SJCRH30 (cell line): ENCODE measurements at places on chromosomes 3 and 15. TPM values are rescaled to one million over a fixed set of nuclear protein-coding genes. Genes with fewer than 3 reads are reported as not detected.

The CRELD1 gene
- total RNA-seq = 8.1 and 8.3 TPM in 2 replicates

The BFSP2 gene
- total RNA-seq = 0.41 TPM in 1 of 2 replicates, not detected in the other

The CHST2 gene
- 2.3 and 2.6 TPM in 2 replicates for total RNA-seq

The SAXO2 gene
- 0.10 and 0.46 TPM in 2 replicates for total RNA-seq

The ARL14 gene
- total RNA-seq = not detected in 2 replicates

The MUSTN1 gene
- 35.7 and 38.6 TPM in 2 replicates for total RNA-seq

The ZBED2 gene
- not detected in 2 replicates for total RNA-seq

The CDCP1 gene
- total RNA-seq = not detected in 2 replicates

The PLSCR2 gene
- total RNA-seq = not detected in 2 replicates

GRCh38 chr3:160851629-160852210 lies 95.7 kb downstream of the PPM1L start:
- DNase-seq = no peak

DNA sequence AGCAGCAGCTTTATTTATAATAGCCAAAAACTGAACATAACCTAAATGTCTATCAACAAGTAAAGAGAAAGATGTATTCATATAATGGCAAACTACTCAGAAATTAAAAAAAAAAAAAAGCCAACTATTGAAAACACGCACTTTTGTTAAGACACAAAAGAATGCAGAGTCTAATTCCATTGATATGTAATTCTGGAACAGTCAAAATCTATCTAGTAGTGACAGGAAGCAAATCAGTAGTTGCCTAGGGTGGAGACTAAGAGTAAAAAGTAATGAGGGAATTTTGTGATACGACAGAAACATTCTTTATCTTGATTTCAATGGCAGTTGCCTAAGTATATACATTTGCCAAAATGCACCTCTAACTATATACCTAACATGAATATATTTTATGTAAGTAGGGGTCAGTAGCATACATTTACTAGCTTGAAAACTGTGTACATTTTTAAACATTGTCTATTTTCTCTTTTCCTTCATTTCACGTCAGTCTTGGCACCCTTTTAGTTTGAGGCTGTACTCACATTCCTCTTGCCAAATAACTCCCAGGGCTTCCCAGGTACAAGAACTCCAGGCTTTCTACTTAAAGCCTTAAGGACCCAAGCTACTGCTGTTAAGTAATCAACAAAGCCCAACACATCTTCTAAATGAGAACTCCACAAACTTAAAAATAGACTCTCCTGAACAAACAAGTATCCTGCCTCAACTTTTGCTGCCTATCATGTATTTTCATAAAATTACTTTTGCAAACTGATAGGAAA lies 54.7 kb downstream of the ADAM10 start:
- no peak for DNase-seq

- no peak for DNase-seq
Observed at GRCh38 chr3:144643771-144644198, 672.2 kb downstream of the DIPK2A start.

- no peak for DNase-seq
Observed at GRCh38 chr3:42544492-42545283, 37.1 kb downstream of the SEC22C start.

DNA sequence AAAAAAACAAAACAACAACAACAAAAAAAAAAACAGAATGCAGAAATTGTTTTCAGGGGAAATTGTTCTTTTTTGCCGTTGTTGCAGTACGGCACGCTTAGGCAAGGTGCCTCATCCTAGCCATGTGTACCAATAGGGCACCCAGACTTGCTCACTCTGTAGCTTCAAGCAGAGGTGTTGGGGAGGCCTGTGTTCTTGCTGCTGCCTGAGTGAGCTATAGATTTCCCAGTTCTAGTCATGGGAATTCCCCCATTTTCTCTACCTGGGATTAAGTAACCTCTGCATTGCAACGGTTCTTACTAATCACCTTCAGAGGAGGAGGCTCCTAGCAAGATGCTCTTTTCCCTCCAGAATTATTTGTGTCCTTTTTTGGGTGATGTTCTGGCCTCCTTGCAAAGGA lies 12.9 kb upstream of the PARL start:
- no peak for DNase-seq

- DNase-seq = peak; percentile 76
Observed at GRCh38 chr3:169661361-169662131, 2.0 kb downstream of the MECOM start.

DNA sequence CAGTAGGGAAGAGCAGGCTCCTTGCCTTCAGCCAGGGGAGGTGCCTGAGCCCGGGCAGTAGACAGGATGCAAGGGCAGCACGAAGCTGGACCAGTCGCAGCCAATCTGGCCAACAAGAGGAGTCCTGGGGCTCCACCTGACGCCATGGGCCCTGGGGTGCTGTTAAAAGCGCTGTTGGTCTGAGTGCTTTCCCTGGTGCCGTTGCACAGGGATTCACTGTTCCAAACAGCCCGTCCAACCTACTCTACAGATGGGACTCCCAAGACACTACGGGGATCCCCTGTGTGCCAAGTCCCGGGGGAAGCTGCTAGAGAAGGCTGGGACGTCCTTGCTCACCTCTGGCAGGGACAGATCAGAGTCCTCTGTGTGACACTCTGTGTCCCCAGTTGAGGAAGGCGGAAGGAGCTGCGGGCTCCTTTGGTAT lies 632 bp downstream of the CTSH start:
- DNase-seq = no peak

- no peak for DNase-seq
Observed at GRCh38 chr3:134237454-134238145, 13.1 kb downstream of the RYK start.

DNA sequence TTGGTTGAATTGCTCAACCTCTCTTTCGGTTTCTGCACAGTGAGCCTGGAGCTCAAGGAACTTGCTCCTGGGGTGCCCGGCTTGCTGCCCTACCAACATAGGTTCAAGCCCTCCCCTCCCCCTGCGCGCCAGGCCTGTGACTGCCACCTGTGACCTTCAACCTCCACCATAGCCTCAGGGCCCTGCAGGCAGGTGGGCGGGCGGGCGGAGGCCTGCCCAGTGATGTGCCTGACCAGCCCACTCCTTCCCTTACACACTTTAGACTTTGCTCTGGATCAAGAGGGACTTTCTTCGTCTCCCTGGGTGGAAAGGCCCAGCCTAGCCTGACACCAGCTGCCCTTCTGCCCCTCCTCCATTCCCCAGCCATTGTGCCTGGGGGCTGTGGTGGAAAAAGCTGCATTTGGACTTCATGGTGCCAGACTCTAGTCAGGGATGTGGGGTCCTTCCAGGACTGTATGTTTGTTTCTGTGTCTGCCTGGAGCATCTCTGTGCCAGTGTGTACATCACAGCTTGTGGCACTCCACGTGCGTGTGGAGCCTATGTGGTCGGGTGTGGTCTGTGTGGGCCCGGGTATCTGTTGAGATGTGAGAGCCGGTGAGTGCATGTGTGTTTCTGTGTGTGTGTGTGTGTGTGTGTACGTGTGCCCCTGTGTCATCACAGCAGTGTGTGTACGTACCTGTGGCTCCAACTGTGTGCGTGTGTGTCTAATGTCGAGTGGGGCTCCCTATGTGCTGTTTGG lies 9.5 kb downstream of the PRKCD start:
- no peak for DNase-seq

- no peak for DNase-seq
Observed at GRCh38 chr15:54829821-54830220, 366.9 kb downstream of the RSL24D1 start.

DNA sequence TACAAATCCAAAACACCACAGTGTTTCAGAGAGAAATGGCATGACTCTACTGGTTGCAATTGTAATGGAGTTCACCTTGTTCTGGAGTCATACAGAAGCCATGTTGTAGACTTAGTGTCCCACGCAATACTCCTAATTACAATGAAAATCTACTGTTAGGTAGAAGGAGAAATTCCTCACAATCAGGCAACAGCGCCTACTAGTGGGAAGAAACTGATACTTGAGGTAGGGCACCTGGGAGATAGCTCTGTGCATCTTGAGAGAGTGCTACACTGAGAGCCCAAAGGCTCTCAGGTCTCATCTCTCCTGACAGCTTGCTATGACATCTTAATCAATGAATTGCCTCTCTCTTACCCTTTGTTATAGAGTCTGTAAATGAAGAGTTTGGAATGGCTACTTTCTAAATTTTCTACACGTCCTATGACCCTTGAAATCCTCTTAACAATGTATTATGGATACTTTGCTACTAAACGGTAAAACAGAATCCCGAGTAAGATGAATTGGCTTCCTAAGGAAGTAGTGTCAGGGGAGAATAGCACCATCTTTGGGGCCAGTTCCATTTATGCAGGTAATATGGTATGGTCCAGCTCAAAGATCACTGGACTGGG lies 422.7 kb upstream of the TPRG1 start:
- peak; percentile 43 for DNase-seq

DNA sequence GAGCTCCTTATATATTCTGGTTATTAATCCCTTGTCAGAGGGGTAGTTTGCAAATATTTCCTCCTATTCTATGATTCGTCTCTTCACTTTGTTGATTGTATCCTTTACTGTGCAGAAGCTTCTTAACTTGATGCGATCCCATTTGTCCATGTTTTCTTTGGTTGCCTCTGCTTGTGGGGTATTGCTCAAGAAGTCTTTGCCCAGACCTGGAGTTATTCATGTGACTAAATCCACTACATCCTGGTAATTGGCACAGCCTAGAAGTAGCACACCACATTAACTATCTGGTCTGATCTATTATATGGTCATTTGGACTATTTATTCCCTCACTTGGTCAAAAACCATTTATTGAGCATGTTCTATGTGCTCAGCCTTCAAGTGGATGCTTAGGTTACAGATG lies 164.8 kb upstream of the ATP11B start:
- DNase-seq = no peak

GRCh38 chr3:105704726-105705410 lies 163.9 kb downstream of the CBLB start:
- no peak for DNase-seq

DNA sequence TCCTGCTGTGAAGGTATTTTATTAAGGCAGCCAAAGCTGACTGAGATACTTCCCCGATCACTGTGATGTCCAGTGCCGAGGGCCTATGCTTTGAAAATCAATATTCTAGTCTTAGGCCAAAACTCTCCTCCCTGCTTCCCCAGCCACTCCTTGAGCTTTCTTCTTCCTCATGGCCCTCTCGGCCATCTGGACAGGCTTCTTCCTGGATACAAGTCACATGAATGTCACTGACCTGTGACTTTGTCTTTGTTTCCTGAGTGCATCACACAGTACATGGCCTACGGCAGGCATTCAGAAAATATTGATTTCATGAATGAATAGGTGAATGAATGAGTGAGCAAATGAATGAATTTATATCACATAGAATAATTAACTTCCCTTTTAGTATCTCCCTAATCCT lies 24.6 kb upstream of the HES1 start:
- DNase-seq = no peak

DNA sequence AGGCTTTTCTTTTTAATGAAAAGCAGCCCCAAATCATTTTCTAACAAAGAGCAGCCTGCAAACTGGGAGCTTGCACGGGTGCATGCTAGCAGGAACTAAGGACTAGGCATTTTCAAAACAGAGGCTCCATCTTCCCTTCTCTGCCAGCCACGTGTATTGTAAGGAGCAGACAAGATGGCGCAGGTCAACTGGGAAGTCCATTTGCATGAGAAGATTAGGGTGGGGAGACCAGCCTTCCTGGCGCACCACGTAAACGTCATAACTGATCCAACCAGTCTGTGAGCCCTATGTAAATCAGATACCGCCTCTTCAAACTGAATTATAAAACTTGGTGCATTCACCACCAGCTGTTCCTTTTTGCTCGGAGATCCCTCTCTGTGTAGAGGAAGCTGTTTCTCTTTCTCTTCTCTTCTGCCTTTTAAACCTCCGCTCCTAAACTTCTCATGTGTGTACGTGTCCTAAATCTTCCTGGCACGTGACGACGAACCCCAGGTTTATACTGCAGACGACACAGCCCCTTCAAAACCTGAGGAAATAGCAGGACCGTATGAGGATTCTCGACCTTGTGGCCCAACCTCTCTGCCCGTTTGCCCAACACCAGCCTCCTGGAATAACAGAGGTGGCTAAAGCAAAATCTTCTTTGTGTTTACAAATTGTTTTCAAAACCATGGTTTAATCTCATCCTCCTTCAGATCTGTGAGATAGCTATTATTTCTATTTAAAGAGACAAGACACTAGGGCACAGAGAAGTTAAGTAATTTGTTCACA lies 26.4 kb upstream of the SLC30A4 start:
- DNase-seq = peak; percentile 36

DNA sequence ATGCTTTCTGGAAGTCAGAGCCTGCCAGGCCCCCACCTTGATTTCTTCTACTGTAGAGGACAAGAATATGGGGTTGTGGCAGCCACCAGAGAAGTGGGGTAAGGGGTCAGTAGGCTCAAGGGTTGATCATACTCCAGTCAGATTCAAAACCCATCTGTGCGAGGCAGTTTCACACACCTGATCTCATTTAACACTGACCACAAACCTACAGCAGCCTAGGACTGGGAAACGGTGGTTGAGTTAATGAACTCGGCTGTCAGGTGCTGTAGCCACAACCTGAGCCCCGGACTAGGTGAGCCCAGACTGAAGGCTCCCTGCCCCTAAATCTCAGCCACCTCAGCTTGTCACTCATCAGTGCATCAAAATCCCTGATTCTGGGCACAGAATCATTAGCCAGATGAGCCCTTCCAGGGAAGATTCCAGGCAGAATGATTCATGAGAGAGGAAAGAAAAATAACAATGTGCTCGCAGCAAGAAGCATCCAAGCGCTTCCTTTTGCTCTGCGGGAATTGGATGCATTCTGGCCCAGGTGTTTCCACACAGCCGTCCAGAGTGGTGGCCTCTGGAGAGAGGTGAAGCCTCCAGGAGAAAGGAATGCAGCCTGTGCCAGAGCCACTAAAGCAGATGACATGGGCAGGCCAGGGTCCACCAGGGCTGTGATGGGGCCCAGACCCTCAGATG lies 102.1 kb downstream of the SRGAP3 start:
- no peak for DNase-seq

GRCh38 chr3:36843065-36844051 lies 79.0 kb upstream of the DCLK3 start:
- DNase-seq = peak; percentile 11

DNA sequence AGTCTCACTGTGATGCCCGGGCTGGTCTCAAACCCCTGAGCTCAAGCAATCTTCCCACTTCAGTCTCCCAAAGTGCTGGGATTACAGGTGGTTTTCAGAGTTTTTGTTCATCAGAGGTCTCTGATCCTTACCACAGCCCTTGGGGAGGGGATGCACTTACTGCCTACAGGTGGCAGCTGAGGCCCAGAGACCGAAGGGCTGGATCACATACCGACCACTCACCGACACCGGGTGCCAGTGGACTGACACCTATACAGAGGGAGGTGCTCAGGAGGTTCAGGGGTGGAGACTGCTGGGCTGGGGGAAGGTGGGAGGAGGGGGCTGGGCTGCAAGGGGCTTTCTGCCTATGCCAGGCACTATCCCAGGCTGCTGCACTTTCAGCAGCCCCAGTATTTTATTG lies 19.5 kb downstream of the DUSP7 start:
- no peak for DNase-seq

- DNase-seq = no peak
Observed at GRCh38 chr15:59516655-59517461, 78.9 kb downstream of the FAM81A start.

GRCh38 chr3:121637922-121638321 lies 22.8 kb downstream of the HCLS1 start:
- DNase-seq = no peak

GRCh38 chr3:13427662-13428603 lies 7.8 kb upstream of the NUP210 start:
- DNase-seq = no peak
